CD8-positive, alpha-beta memory T cell (primary cell): ENCODE measurements at places on chromosomes 7 and 10.

GRCh38 chr10:61899069-61899531 lies 2.4 kb upstream of the ARID5B start:
- no peak for DNase-seq

GRCh38 chr10:124896751-124897150 lies 45.2 kb upstream of the ZRANB1 start:
- no peak for DNase-seq

GRCh38 chr10:59625721-59626522 lies 83.7 kb downstream of the SLC16A9 start:
- DNase-seq, result no peak

DNA sequence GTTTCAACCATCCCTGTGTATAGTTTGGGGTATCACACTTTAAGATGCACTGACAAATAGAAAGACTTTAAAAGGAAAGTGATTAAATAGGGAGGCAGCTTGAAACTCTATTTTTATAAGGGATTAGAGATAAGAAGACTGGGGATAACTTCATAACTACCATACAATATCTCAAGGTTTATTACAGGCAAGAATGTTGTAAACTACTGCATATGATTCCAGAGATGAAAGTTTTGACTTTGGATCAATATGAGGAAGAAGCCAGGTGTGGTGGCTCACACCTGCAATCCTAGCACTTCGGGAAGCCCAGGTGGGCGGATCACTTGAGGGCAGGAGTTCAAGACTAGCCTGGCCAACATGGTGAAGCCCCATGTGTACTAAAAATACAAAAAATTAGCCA lies 96.1 kb downstream of the DNAJC1 start:
- no peak for DNase-seq

DNA sequence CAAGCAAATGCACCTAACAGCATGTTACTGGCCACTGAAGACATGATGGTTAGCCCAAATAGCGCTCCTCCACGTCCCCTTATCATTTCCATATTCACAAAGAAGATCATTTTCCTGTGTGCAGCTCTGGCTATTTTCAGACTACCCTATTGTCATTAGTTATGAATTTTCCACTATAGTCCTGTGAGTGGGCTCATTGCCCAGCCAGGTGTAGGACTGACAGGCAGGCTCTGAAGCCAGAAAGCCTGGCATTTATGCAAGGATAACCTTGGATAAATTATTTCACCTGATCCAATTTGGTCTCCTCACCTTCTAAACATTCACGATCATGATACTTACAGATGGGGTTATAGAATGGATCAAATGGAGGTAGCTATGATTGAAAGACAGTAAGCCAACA lies 104.6 kb downstream of the C10orf90 start:
- DNase-seq, result no peak

DNA sequence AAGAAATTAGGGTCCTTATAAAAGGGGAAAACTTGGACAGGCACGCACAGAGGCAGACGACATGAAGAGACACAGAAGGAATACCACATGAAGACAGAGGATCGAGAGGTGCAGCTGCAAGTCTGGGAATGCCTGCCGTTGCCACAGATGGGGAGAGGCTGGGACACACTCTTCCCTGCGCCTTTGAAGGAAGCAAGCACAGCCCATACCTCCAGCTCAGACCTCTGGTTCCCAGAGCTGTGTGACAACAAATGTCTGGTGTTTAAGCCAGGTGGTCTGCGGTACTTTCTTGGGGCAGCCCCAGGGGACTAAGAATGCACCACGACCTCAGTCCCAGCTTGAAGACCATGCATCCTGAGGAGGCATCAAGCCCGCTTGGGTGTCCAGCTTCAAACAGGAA lies 18.3 kb downstream of the INSIG1 start:
- no peak for DNase-seq
